ENCODE measurements at places on chromosomes 7 and 10.

DNA sequence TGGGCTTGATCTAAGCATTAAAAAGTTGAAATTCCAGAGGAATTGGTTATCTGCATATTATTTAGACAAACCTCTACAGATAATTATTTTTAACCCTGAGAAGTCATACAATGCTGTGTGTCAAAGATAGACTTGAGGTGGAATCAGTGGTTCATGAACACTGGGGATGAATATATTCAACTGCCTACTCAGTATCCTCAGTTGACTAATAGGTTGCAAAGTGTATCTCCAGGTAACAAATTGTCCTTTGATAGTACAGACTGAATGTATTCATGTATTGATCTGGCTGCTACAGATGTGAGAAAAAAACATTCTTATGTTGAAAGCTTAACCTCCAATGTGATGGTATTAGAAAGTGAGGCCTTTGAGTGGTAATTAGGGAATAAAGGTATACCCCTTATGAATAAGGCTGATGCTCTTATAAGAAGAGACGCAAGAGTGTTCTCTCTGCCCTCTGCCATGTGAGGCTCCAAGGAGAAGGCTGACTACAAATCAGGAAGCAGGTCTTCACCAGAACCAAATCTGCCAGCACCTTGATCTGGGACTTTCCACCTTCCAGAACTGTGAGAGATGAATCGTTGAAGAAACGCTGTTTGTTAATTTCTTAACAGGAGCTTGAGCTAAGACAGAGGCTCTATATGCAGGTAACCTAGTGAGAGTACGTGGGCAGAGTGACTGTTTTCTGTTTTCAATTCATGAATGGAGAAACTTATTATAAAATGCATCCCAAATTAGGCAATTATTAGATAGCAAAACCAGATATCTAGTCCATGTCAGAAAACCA lies 7.5 kb downstream of the MRPL32 start:
- no peak for DNase-seq

- no peak for DNase-seq
Observed at GRCh38 chr7:131959106-131959812, 402.8 kb upstream of the PODXL start.

DNA sequence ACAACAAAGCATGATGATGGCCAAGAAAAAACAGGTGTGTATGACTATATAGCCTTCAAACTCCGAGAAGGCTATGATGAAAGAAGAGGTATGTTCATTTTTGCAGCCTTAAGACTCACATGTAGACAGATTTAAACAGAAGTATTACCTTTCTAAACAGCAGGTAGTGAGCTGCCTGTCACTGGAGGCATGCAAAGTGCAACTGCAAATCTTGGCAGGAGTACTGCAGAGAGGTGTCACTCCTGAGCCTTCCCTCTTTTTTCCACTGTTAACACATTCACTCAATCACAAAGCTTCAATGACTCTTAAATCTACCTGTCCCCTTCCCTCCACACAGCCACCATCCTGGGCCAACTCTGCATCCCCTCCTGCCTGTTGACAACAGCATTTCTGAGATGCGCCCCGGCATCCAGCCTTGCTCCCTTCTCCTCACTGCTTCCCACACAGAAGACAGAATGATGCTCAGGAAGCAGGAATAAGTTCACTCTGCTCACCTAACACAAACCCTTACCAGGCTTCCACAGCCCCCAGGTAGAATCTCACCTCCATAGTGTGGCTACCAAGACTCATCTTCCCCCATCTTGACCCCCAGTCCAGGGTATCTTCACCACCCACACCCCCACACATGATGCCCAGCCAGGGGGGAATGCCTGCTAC lies 161.9 kb upstream of the ZMIZ1 start:
- DNase-seq = no peak

DNA sequence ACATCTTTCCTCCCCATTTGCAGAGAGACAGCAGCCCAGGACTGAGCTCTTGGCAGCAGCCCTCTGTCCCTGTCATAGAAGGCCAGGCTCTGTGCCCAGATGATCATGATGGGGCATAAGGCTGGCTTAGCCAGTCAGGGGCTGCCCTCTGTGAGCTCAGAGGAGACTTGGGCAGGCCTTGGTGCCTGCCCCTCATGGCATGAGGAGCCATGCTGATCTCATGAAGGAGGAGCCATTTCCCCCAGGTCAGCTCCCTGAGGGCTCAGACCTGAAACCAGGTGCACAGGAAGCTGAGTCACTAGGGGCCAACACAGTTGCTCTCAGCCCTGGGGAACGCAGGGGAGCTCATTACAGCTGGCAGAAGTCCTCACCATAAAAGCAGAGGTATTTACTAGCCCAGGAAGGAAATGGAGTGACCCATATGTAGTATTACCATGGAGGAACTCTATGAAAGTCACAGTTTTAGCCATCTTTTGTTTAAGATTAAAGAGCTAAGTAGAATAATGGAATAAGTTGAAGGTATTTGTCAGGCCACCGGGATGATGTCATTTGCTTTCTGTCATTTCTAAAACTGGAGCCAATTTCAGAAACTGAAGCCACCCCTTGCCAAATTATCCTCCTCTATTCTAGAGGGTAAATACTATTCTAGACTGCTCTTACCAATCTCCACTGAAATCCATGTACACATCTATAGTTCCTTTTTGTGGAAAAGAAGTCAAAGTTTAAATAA lies 362.4 kb upstream of the ZNF32 start:
- no peak for DNase-seq

DNA sequence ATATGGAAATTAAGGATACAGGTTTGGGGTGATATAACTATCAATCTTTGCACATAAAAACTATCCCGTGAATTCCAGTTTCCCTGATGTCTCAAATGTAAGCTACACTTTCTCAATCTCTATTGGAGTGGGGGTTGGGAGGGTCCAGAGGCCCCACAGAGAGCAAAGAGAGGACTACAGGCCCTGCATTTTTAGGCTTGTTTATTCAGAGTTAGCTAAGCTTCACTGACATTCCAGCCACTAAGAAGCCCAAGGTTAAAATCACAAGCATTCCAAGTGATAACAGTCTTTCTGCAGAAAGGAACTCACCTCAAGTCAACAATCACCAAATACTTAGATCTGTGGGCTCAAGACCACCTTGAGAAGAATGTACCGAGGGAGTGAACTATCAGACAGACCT lies 31.6 kb upstream of the LAMB1 start:
- DNase-seq = no peak

- no peak for DNase-seq
Observed at GRCh38 chr7:108669958-108670357, 100.3 kb downstream of the DNAJB9 start.

- DNase-seq = no peak
Observed at GRCh38 chr7:37440738-37441385, 7.8 kb downstream of the ELMO1 start.

DNA sequence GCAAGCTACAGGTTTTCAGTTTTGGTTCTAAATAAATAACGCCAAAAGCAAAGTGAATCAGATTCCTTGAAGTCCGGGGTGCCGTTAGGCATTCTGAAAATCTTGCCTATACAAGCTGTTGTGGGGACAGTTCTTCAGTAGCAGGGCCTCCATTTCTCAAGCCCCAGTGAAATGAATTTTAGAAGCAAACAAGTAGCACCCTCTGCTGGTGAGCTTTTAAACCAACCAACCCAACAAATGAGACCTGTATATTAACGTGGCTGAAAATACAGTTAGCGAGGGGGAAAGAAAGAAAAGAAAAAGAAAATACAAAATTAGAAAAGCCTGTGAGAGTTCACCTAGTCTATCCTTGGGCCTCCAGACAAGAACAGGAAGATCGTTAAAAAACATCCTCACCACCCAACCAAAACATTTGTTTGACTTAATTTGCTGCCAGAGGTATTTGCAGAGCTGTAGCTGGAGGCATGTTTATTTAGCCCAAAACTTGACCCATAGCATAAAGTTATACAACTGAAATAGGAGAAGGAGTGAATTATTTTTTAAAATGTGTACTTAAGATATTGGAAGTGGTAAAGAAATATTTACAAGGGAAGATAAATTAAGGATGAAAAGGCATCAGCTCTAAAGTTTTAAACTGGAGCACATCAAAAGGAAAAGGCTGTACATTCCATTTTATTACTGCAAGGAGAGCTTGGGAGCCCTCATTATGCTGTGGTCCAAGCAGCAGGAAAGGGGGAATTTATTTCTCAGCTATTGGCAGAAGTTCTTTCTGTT lies 98.9 kb downstream of the DYNC1I1 start:
- no peak for DNase-seq

- DNase-seq = no peak
Observed at GRCh38 chr10:114288424-114289095, 49.5 kb downstream of the VWA2 start.

DNA sequence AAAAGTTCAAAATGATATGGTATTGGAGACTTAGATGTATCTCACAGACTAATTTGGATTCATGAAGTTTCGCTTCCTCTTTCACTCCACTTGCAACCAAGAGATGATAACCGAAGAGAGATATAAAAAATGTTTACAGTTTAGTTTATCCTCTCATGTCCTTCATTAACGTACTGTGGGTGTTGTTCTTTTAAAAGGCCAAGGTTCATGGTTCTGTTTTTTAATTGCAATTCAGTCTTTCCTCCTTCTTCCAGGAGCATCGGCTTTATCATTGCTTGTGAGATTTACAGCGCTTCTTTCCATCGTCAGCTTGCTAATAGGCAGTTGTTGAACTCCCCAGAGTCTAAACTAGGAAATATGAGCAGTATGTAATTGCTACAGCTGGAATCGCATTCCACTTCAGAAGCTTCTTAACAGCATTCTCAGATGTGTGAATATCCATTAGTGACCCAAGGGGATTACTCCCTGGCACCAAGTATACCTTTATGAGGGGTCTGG lies 75.9 kb upstream of the HGF start:
- no peak for DNase-seq

- DNase-seq = no peak
Observed at GRCh38 chr7:80783678-80784327, 135.0 kb downstream of the SEMA3C start.

GRCh38 chr10:30719832-30720231 lies 90.3 kb upstream of the LYZL2 start:
- DNase-seq = no peak

- DNase-seq = no peak
Observed at GRCh38 chr10:61285749-61286148, 167.4 kb downstream of the TMEM26 start.

DNA sequence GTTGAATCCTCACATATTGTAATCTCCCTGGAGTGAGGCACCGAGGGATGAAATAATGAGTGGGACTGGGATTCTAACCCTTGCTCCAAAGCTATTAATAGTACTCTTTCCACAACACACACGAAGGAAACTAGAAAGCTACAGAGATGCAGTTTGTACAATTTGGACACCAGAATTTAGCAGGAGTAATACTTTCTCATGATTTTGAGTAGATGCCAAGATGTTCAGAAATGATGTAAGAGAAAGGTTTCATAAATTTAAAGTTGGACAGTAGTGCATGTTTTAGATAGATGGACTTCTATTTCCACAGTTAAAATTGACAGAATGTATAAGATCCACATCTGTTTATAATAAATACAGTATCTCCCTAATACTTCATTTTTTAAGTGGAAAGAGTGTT lies 46.5 kb downstream of the PRR15 start:
- no peak for DNase-seq

DNA sequence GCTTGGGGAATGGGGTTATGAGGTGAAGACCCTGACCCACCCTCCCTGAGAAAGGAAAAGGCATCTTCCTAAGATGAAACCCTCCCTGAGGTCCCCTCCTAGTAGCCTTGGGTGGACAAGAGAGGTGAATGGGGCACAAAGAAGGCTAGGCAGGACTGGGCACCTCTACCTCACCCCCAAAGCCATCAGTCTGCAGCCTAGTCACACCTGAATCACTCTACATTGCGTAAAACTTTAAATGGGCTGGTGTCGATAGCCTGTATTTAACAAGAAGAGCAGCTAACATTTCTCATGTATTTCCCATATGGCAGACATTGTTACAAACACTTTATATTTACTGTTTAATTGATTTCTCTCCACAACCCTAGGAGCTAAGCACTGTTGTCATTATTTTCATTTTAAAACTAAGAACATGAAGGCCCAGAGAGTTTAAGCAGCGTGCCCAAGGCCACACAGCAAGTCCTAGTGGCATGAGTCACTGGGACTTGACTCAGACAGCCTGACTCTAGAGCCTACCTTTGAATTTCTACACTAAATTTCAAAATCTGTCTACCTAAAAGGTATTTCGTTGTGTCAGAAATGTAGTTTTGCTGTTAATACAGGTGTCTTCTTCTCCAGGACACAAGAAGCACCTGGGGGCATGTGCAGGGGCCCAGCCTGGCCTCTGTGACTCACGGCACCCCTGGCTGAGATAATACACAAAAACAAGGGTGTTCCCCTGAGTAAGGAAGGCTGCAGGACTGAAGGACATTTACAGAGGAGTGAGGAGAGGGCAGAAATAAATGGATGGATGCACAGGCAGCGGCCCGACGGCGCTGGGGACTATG lies 3.4 kb downstream of the AOC1 start:
- DNase-seq = no peak

- DNase-seq = no peak
Observed at GRCh38 chr10:99920901-99921300, 88.8 kb downstream of the DNMBP start.

DNA sequence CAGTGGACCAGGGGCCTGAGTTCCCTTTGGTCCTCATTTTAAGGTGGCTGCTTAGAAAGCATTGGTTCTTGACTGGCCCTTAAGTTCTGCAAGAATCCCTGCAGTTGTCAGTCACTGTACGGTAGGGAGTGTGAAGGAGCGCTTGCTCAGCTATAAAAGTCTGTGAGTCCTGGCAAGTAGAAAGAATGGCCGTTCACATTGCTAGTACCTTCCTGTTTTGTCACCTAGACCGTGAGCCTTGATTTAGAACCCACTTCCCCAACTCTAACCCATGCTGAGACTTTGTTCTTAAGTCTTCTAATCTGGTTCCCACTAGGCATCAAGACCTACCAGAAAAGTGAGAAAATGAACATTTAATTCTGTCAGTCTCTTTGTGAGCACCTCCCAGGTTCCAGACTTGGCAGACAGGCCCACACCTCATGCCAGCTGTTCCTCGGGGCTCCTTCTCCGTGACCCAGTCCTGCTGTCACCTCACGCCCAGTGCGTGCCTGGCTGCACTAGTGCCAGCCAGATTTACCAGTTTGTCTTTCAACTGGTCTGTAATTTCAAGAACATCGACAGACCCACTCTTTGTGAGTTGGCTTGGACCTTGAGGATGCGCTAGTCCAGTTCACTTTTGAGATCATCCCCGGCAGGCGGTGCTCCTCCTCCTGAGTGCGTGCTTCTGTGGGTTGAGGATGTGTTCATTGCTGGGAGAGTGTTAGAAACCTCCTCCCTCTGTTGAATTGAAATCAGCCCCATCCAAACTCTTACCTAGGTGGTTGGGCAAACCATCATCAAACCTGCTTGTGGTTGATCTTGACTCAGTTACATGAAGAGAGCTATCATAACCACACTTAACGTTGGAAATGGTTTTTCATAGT lies 78.5 kb downstream of the SHH start:
- no peak for DNase-seq

GRCh38 chr10:34547291-34547690 lies 267.8 kb downstream of the PARD3 start:
- no peak for DNase-seq
